ENCODE measurements at places on chromosomes 2 and 18. TPM values are rescaled to one million over a fixed set of nuclear protein-coding genes. Genes with fewer than 3 reads are reported as not detected.
A peak's percentile ranks its signal among the peaks of the same experiment; 100 is the strongest.

Gene ASB18
- not detected for total RNA-seq

Gene MYL1
- total RNA-seq: not detected

Gene SNTG2
- 1.6 TPM for total RNA-seq

Gene MRPL30
- 24.4 TPM for total RNA-seq

Gene DHRS9
- not detected for total RNA-seq

Gene DCTN1
- 115 TPM for total RNA-seq

Gene SMYD1
- not detected for total RNA-seq

- DNase-seq: no peak
- H3K4me1 ChIP-seq: peaks cover 14% of the 10 kb centered on the region
- H3K4me3 ChIP-seq: no peak overlapping the region
- H3K36me3 ChIP-seq: peaks cover 4% of the 10 kb centered on the region
- H3K27me3 ChIP-seq: no peaks in the 10 kb centered on the region
- no peak overlapping the region for H3K27ac ChIP-seq
Observed at GRCh38 chr2:136107051-136108033, 10.6 kb downstream of the CXCR4 start.

- H3K36me3 ChIP-seq: peaks cover 59% of the 10 kb centered on the region
- H3K27me3 ChIP-seq: no peaks in the 10 kb centered on the region
- H3K4me3 ChIP-seq: no peak overlapping the region
- H3K4me1 ChIP-seq: peaks cover 5% of the 10 kb centered on the region
- no peak overlapping the region for H3K27ac ChIP-seq
Observed at GRCh38 chr18:36153771-36154170, 24.1 kb downstream of the ELP2 start.

GRCh38 chr2:237669628-237670392 lies 42.4 kb downstream of the LRRFIP1 start:
- H3K36me3 ChIP-seq: no peaks in the 10 kb centered on the region
- DNase-seq: no peak
- no peak overlapping the region for H3K27ac ChIP-seq
- H3K27me3 ChIP-seq: peaks cover 16% of the 10 kb centered on the region
- H3K4me1 ChIP-seq: peaks cover 24% of the 10 kb centered on the region

GRCh38 chr2:164794016-164794415 lies 47.6 kb downstream of the COBLL1 start:
- no peak for DNase-seq
- no peaks in the 10 kb centered on the region for H3K4me1 ChIP-seq
- H3K27ac ChIP-seq: no peak overlapping the region
- no peak overlapping the region for H3K4me3 ChIP-seq
- no peaks in the 10 kb centered on the region for H3K27me3 ChIP-seq

DNA sequence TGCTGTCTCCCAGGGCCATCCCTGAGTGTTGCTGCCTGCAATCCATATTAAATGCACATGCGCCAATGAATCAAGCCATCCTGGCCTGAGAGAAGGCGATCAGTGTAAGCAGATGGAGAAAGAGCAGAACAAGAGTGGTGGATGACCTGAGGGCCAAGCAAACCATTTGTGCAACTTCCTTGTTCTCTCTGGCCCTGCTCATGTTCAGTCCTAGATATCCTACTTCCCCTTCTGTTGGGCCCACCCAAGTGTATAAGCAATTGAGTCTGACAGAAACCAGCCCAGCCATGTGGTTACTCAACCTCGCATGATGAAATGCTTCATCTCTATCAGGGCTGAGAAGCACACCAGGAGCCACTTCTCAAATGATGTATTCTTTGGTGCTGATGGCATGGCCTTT lies 383.1 kb upstream of the ID2 start:
- H3K4me1 ChIP-seq: peaks cover 66% of the 10 kb centered on the region
- no peak overlapping the region for H3K4me3 ChIP-seq
- peaks cover 57% of the 10 kb centered on the region for H3K36me3 ChIP-seq
- H3K27me3 ChIP-seq: peaks cover 6% of the 10 kb centered on the region
- H3K27ac ChIP-seq: peak overlapping the region; percentile 4
- no peak for DNase-seq

DNA sequence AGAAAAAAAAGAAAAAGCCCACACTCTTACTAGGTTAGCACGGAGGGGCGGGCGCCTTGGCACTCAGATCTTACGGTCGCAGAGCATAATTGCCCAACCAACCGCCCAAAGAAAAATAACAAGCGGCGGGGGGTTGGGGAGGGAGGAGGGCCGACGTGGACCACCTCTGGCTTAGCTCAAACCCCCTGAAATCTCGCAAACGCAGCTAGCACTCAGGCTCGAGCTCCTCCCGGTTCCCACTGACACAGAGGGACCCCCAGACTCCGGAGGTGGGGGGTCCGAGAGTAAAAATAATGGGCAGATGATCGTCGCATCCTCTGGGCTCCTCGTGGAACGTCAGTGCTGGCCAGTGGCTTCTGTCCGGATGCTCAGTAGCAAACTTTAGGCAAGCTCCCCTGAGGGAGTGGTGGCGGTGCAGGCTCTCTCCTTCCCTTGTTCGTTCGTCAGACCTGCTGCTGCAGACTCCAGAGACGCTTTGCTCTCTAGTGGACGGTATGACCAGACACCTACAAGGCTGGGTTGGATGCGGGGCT lies 12.0 kb downstream of the CATIP start:
- peaks cover 2% of the 10 kb centered on the region for H3K36me3 ChIP-seq
- no peak overlapping the region for H3K27ac ChIP-seq
- DNase-seq: no peak
- no peak overlapping the region for H3K4me3 ChIP-seq

GRCh38 chr2:186518945-186519344 lies 32.9 kb downstream of the ZC3H15 start:
- DNase-seq: no peak
- no peak overlapping the region for H3K27ac ChIP-seq
- no peaks in the 10 kb centered on the region for H3K4me1 ChIP-seq
- H3K4me3 ChIP-seq: no peak overlapping the region

GRCh38 chr18:2197946-2198345 lies 373.4 kb downstream of the METTL4 start:
- no peak for DNase-seq
- H3K4me1 ChIP-seq: no peaks in the 10 kb centered on the region
- no peak overlapping the region for H3K27ac ChIP-seq

- H3K4me1 ChIP-seq: no peaks in the 10 kb centered on the region
- no peaks in the 10 kb centered on the region for H3K36me3 ChIP-seq
- DNase-seq: no peak
- H3K27me3 ChIP-seq: peaks cover 12% of the 10 kb centered on the region
- H3K4me3 ChIP-seq: no peak overlapping the region
Observed at GRCh38 chr18:48374423-48375149, 34.6 kb downstream of the ZBTB7C start.

GRCh38 chr2:224850081-224850480 lies 133.9 kb upstream of the CCDC195 start:
- H3K27ac ChIP-seq: no peak overlapping the region
- H3K36me3 ChIP-seq: peaks cover 85% of the 10 kb centered on the region
- H3K4me3 ChIP-seq: no peak overlapping the region
- no peaks in the 10 kb centered on the region for H3K27me3 ChIP-seq

DNA sequence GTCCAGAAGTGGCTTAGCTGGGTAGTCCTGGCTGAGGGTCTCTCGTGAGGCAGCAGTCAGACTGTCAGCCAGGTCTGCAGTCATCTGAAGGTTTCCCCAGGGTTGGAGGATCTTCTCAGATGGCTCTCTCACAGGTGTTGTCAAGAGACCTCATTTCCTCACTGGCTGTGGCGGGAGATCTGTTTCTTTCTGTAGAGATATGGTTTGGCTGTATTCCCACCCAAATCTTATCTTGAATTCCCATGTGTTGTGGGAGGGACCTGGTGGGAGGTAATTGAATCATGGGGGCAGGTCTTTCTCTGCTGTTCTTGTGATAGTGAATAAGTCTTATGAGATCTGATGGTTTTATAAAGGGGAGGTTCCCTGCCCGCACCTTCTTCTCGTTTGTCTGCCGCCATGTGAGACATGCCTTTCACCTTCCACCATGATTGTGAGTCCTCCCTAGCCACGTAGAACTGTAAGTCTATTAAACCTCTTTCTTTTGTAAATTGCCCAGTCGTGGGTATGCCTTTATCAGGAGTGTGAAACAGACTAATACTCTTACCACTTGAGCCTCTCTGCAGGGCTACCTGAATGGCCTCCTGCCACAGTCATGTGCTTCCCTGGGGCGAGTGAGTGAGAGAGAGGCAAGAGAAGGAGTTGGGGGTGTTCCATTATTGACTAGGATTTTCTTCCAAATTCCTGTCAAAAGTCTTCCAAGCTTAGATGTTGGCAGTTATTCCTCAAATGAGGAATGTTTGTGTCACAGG lies 23.6 kb downstream of the MALT1 start:
- no peak for DNase-seq
- H3K27me3 ChIP-seq: no peaks in the 10 kb centered on the region
- peaks cover 53% of the 10 kb centered on the region for H3K36me3 ChIP-seq
- H3K4me3 ChIP-seq: no peak overlapping the region

DNA sequence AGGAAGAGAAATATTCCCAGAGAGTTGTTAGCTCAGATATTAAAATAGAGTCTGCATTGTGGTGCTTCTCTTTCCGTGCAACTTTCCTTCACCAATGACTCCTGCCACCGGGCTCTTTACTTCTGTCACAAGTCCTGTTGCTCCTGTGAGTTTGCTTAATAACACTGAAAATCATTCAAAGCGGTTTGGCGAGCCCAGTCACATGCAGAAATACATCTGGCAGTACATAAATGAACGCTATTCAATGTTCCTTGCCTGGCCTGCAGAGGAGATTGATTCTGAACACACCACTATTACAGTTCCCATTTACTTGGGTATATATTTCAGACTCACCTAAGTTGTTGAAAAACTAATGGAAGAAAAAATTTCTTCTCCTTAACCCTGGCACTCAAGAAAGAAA lies 276.6 kb downstream of the ZNF521 start:
- DNase-seq: no peak
- no peak overlapping the region for H3K4me3 ChIP-seq
- H3K27me3 ChIP-seq: no peaks in the 10 kb centered on the region
- H3K27ac ChIP-seq: no peak overlapping the region
- H3K4me1 ChIP-seq: no peaks in the 10 kb centered on the region
- no peaks in the 10 kb centered on the region for H3K36me3 ChIP-seq

GRCh38 chr2:6754419-6754818 lies 111.3 kb downstream of the CMPK2 start:
- no peak overlapping the region for H3K27ac ChIP-seq
- peaks cover 16% of the 10 kb centered on the region for H3K27me3 ChIP-seq
- DNase-seq: no peak
- H3K36me3 ChIP-seq: no peaks in the 10 kb centered on the region

GRCh38 chr2:48377646-48378045 lies 152.3 kb upstream of the STON1 start:
- peaks cover 52% of the 10 kb centered on the region for H3K36me3 ChIP-seq
- no peak overlapping the region for H3K4me3 ChIP-seq
- H3K27ac ChIP-seq: no peak overlapping the region
- peaks cover 1% of the 10 kb centered on the region for H3K4me1 ChIP-seq
- no peaks in the 10 kb centered on the region for H3K27me3 ChIP-seq

DNA sequence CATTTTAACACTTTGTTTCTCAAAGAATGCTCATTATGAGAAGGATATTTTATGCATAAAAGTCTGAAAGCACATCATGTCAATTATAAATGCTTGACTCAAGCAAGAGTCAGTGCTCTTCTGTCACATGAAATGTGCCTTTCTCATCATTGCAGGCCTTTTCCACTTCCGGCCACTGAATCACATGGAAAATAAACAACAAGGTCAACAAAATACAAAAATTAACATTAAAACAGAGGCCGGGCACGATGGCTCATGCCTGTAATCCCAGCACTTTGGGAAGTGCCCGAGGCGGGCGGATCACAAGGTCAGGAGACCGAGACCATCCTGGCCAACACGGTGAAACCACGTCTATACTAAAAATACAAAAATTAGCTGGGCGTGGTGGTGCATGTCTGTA lies 480.6 kb downstream of the SPAG16 start:
- H3K27me3 ChIP-seq: no peaks in the 10 kb centered on the region
- no peak overlapping the region for H3K27ac ChIP-seq
- no peak for DNase-seq
- no peak overlapping the region for H3K4me3 ChIP-seq
- no peaks in the 10 kb centered on the region for H3K36me3 ChIP-seq
- H3K4me1 ChIP-seq: peaks cover 2% of the 10 kb centered on the region

All from activated CD8-positive, alpha-beta T cell treated with anti-CD3 and anti-CD28 coated beads, Interleukin-2, amount 10 ng/mL, durations not matched to agents 7 days and 5 days (primary cell).